Activated CD8-positive, alpha-beta T cell treated with anti-CD3 and anti-CD28 coated beads, Interleukin-2, amount 10 ng/mL, durations not matched to agents 7 days and 5 days (primary cell): ENCODE measurements at places on chromosomes 1 and 21. TPM values are rescaled to one million over a fixed set of nuclear protein-coding genes. Genes with fewer than 3 reads are reported as not detected.
A peak's percentile ranks its signal among the peaks of the same experiment; 100 is the strongest.

DNA sequence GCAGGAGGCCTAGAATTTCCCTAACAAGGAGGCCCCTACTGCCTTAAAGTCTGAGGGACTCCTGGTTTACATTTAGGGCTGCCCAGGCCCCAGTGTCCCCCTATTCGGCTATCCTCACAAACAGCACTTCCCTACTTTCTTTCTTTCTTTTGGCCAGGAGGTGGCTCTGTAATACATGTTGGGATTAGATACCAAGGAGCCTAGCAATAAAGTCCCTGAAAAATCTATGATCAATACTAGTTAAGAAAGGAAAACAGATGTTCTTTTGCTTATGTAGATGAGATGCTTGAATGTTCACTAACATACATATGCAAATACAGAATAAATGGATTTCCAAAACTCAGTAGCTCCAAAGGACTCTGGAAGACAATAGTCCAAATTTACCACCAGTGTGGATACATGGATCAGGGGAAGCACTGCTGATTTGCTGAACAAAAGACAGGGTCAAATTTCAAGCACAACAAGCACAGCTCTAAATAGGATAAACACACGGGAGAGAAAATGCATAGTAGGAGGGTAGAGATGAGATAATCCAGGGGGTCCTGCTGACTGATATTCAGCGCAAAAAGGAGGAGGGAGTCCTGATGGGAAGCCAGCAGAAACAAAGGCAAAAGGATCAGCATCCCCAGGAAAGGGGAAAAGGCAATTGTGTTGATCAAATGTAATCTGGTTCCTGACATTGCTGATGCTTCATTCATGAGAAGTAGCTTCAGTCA, 240.0 kb downstream of the NUF2 start:
- no peak for DNase-seq
- no peaks in the 10 kb centered on the region for H3K36me3 ChIP-seq
- no peak overlapping the region for H3K27ac ChIP-seq
- H3K4me1 ChIP-seq = no peaks in the 10 kb centered on the region
- no peaks in the 10 kb centered on the region for H3K27me3 ChIP-seq
- H3K4me3 ChIP-seq = no peak overlapping the region

DNA sequence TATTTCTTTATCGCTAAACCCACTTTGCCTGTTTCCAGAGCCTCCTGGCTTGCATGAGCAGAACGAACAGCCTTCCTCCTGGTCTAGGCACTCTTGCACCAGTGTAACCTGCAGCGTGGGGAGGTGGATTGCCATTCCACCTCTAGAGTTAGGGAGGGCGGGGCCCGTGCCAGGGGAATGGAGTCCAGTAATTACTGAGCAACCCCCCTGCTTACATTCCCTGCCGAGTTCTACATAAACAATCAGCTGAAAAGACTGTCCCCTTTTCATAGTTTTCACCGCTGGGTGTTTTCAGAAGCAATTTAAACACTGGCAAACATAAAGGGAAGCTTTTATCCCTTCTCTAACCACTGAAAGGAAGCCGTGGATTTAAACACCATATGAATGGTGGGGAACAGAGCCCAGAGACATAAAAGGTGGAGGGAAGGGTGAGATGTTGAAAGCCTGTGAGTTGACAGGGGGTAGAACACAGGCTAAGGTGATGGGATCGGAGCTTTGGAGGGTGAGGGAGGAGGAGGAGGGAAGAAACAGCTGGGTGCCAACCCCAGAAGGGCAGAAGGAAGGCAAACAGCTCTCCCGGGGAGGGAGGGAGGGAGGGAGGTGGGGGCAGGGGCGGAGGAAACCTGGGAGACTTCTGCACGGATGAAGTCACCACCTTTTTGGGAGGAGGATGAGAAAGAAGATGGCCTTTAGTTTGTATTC, 68.0 kb upstream of the WDR26 start:
- no peak overlapping the region for H3K4me3 ChIP-seq
- H3K4me1 ChIP-seq = peaks cover 64% of the 10 kb centered on the region
- no peaks in the 10 kb centered on the region for H3K27me3 ChIP-seq
- H3K27ac ChIP-seq = peak overlapping the region; percentile 23

- no peaks in the 10 kb centered on the region for H3K27me3 ChIP-seq
- H3K36me3 ChIP-seq = peaks cover 30% of the 10 kb centered on the region
Observed at GRCh38 chr21:36207577-36208320, 51.1 kb downstream of the DOP1B start.

- DNase-seq = no peak
- H3K4me1 ChIP-seq = peaks cover 24% of the 10 kb centered on the region
- H3K27me3 ChIP-seq = no peaks in the 10 kb centered on the region
- H3K27ac ChIP-seq = no peak overlapping the region
- peaks cover 9% of the 10 kb centered on the region for H3K36me3 ChIP-seq
- H3K4me3 ChIP-seq = no peak overlapping the region
Observed at GRCh38 chr1:2155147-2155598, 39.4 kb downstream of the FAAP20 start.

- no peaks in the 10 kb centered on the region for H3K4me1 ChIP-seq
- no peaks in the 10 kb centered on the region for H3K36me3 ChIP-seq
- no peak overlapping the region for H3K27ac ChIP-seq
- DNase-seq = no peak
Observed at GRCh38 chr1:183739741-183740271, 65.1 kb upstream of the RGL1 start.

- H3K4me1 ChIP-seq = peaks cover 29% of the 10 kb centered on the region
- H3K4me3 ChIP-seq = peak within 1 kb of the TSS; percentile 65
- no peaks in the 10 kb centered on the region for H3K36me3 ChIP-seq
- H3K27me3 ChIP-seq = peaks cover 36% of the 10 kb centered on the region
Observed at GRCh38 chr1:999725-1000356, at the start of gene HES4. HES4 (minus strand) TSS chr1:1000097; CDS start chr1:999973, 124 bp downstream.

- no peak overlapping the region for H3K4me3 ChIP-seq
- H3K4me1 ChIP-seq = no peaks in the 10 kb centered on the region
- H3K27ac ChIP-seq = no peak overlapping the region
- no peak for DNase-seq
Observed at GRCh38 chr1:113675302-113675701, 84.0 kb downstream of the PHTF1 start.

DNA sequence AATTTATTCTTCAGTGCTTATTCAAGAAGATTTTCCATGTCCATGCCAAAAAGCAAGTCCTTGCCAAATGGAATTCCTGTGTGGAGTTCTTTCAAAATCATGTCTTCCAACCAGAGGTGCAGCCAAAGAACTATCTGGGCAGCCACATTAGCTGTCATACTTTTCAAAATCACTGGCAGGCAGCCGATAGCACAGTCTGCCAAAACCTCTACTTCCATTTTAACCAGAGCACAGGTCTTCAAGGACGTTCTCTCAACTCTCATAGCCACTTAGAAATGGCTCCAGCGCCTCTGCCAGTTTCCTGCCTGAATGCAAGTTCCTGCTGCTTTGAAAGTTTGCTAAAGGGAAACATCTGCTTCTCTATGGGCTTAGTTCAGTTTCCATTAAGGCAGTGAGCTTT, 975.7 kb upstream of the ADGRL4 start:
- no peaks in the 10 kb centered on the region for H3K36me3 ChIP-seq
- no peak for DNase-seq
- H3K4me1 ChIP-seq = no peaks in the 10 kb centered on the region
- no peak overlapping the region for H3K27ac ChIP-seq
- no peak overlapping the region for H3K4me3 ChIP-seq
- no peaks in the 10 kb centered on the region for H3K27me3 ChIP-seq

GRCh38 chr1:2106659-2107405, 56.6 kb downstream of the PRKCZ start:
- no peaks in the 10 kb centered on the region for H3K36me3 ChIP-seq
- no peak overlapping the region for H3K27ac ChIP-seq
- no peaks in the 10 kb centered on the region for H3K27me3 ChIP-seq
- no peak for DNase-seq
- H3K4me3 ChIP-seq = no peak overlapping the region

- peaks cover 39% of the 10 kb centered on the region for H3K4me1 ChIP-seq
- peak overlapping the region; percentile 72 for H3K4me3 ChIP-seq
- no peak for DNase-seq
Observed at GRCh38 chr1:89060091-89060490, 4.9 kb downstream of the GBP1 start.

- no peaks in the 10 kb centered on the region for H3K36me3 ChIP-seq
- H3K4me3 ChIP-seq = no peak overlapping the region
- peaks cover 2% of the 10 kb centered on the region for H3K4me1 ChIP-seq
Observed at GRCh38 chr1:43147625-43148327, 24.3 kb downstream of the EBNA1BP2 start.

- no peaks in the 10 kb centered on the region for H3K4me1 ChIP-seq
- no peak overlapping the region for H3K4me3 ChIP-seq
- H3K36me3 ChIP-seq = no peaks in the 10 kb centered on the region
- H3K27me3 ChIP-seq = no peaks in the 10 kb centered on the region
- no peak for DNase-seq
Observed at GRCh38 chr21:16908077-16908476, 604.8 kb upstream of the CXADR start.

DNA sequence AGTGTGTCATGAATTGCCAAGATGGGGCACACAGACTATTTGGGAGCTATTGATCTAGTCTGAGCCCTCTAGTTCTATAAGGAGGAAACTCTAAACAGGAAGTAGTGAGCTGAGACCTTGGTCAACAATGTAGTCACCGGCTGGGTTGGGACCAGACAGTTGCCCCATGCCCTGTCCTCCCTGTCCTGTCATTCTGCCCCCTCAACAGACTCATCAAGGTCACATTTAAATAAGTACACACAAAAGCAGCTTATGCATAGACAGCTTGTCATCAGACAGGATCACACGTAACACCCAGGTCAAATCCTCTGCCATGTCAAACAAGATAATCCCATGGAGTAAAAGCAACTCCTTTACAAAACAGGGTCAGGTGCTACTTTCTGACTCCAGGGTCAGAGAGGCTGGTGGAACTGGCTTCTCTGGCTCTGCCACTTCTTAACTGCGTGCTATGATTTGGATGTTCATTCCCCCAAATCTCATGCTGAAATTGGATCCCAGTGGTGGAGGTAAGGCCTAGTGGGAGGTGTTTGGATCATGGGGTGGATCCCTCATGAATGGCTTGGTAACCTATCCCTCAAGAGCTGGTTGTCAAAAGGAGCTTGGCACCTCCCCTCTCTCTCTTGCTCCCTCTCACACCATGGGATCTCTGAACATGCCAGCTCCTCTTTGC, 128.9 kb downstream of the HIVEP3 start:
- H3K4me1 ChIP-seq = peaks cover 54% of the 10 kb centered on the region
- DNase-seq = no peak
- peak overlapping the region; percentile 74 for H3K27ac ChIP-seq
- H3K27me3 ChIP-seq = no peaks in the 10 kb centered on the region
- H3K4me3 ChIP-seq = no peak overlapping the region

DNA sequence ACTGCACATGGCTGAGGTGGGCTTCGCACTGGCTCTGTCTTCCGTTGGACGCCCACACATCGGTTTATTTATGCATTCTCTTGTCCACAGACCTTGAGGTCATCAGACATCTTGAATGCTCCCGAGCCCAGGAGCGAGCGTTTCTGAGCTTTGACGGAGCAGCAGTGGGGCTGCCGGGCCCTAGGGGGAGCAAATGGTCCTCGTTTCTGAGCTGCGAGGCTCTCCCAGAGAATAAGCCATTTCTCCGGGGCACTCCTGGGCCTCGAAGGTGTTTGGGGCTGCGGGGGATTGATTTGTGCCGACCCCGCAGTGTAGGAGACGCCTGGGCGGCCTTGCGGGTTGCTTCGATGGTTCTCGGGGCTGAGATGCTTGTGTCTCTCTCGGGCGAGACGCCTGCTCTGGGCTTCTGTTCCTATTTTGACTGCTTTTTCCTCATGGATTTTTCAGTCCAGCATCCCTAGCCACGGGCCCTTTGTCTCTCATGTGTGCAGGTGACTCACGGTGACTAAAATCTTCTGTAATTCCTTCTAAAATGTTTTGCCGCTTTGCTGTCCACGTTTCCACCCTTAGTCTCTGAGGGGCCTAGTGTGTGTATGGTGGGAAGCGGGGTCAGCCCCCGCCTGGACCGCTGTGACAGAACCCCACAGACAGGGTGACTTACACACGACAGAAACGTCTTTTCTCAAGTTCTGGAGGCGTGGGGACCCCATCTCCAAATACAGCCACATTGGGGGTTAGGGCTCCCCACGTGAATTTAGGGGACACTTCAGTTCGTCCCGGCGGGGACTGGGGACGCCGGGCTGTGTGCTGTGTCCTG, 62.1 kb downstream of the FAAP20 start:
- peak overlapping the region; percentile 65 for H3K4me3 ChIP-seq
- H3K36me3 ChIP-seq = no peaks in the 10 kb centered on the region
- H3K27me3 ChIP-seq = no peaks in the 10 kb centered on the region
- peak; percentile 33 for DNase-seq

DNA sequence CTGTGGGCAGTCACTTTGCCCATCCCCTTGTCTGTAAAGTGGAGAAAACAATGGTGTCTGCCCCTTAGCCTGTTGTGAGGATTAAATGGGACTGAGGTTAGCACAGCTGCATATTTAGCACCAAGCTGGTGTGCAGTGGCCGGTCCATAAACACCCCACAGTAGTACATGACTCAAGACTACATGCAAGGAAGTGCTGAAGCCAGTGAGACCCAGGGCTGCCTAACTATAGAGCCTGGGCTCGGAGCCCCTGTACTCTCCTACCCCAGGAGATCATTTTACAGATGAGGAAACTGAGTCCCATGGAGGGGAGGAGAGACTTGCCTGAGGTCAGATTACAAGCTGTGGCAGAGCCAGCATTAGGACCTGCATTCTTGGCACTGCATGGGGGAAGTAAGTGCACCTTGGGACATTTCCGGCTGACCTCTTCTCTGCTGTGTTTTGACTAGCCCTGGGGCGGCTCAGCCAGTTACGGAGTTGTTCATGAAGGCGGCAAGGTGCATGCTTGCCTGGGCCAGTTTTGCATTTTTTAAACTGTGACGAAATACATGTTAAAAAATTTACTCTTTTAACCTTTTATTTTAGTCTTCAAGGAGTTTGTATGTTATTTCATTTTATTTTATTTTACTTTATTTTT, 3.2 kb downstream of the SERINC2 start:
- DNase-seq = no peak
- peaks cover 4% of the 10 kb centered on the region for H3K4me1 ChIP-seq
- H3K27me3 ChIP-seq = peaks cover 51% of the 10 kb centered on the region
- no peak overlapping the region for H3K27ac ChIP-seq
- H3K4me3 ChIP-seq = no peak overlapping the region

Gene ACKR1
- total RNA-seq = not detected

Gene PCSK9
- total RNA-seq = not detected

Gene KRTAP13-2
- not detected for total RNA-seq

Gene KRTAP19-3
- total RNA-seq = not detected

Gene CBR1
- 62.3 TPM for total RNA-seq

Gene GPR37L1
- total RNA-seq = not detected

Gene TPTE
- not detected for total RNA-seq

Gene GJA9
- not detected for total RNA-seq

Gene HEYL
- not detected for total RNA-seq

Gene TMEM81
- 2.8 TPM for total RNA-seq
